ENCODE measurements at places on chromosomes 2 and 18. TPM values are rescaled to one million over a fixed set of nuclear protein-coding genes. Genes with fewer than 3 reads are reported as not detected.

The ANO7 gene
- 0.83 TPM for total RNA-seq

The SPP2 gene
- not detected for total RNA-seq

The C1QL2 gene
- total RNA-seq, result not detected

The MYOM1 gene
- 1.3 TPM for total RNA-seq

The MEP1B gene
- total RNA-seq, result not detected

The CRYGD gene
- total RNA-seq, result not detected

The FHL2 gene
- total RNA-seq, result 152 TPM
